Cortex of kidney (tissue), 1 donor: ENCODE measurements at places on chromosomes 6 and 20.

GRCh38 chr20:22303523-22303922 lies 280.8 kb downstream of the FOXA2 start:
- no peak for DNase-seq

GRCh38 chr6:70180183-70180900 lies 122.5 kb downstream of the COL9A1 start:
- DNase-seq = no peak

DNA sequence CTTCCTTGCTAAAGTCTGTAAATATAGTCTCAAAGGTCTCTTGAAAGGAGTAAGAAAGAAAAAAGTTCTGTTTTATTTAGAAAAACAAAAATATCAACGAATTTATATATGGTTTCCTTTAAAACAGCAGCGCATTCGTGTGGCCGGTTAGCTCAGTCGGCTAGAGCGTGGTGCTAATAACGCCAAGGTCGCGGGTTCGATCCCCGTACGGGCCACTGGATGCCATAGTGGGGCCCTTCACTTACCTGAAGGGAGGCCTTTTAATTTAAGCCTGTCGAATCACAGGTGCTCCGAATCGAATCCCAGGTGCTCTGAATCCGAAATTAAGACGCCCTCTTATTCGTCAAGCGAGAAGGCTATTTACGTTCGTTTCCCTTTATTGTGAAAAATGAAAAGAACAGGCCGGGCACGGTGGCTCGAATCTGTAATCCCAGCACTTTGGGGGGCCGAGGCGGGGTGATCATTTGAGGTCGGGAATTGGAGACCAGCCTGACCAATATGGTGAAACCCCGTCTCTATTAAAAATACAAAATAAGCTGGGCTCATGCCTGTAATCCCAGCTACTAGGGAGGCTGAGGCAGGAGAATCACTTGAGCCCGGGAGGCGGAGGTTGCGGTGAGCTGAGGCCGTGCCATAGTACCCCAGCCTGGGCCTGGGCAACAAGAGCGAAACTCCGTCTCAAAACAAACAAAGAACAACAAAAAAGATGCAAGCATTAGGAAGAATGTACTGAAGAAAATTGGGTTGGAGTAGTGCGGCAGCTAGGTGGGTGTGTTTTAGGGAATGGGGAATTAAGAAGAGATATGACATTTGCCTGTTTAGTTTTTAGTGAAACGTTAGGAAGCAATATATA lies 195.8 kb upstream of the ZNF184 start:
- DNase-seq = no peak

- DNase-seq = no peak
These were observed 9.7 kb upstream of the TNFRSF21 start for GRCh38 chr6:47319382-47319781.

- DNase-seq = no peak
These were observed at the start of gene CCM2L for GRCh38 chr20:32010101-32010500. TSS of gene CCM2L (plus strand) at chr20:32010438. CDS start at chr20:32010455, 17 bp downstream.

GRCh38 chr6:156807028-156807427 lies 29.9 kb downstream of the ARID1B start:
- no peak for DNase-seq

- no peak for DNase-seq
These were observed 66.9 kb upstream of the SMIM28 start for GRCh38 chr6:138310821-138311220.
